CD4-positive, alpha-beta T cell treated with Interleukin-10 for 1 hour (primary cell): ENCODE measurements at places on chromosomes 2 and 18.

DNA sequence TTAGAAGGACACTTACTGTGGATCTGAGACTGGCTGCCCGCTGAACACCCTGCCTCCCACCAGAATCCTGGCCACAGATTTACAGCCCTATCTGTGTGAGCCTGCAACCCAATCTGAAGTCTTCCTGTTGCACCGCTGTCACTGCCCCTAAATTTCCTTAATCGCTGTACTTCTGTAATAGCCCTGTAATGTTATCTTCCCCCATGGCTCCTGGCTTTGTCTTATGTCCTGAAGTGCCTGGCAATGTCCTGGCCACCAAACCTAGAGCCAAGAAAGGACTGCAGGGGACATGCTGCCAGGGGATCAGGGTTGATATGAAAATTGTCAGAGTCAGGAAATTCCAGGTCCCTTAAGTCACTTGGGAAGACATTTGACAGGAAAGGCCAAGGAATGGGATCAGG is 52.7 kb downstream of the FHOD3 start:
- DNase-seq, result no peak

DNA sequence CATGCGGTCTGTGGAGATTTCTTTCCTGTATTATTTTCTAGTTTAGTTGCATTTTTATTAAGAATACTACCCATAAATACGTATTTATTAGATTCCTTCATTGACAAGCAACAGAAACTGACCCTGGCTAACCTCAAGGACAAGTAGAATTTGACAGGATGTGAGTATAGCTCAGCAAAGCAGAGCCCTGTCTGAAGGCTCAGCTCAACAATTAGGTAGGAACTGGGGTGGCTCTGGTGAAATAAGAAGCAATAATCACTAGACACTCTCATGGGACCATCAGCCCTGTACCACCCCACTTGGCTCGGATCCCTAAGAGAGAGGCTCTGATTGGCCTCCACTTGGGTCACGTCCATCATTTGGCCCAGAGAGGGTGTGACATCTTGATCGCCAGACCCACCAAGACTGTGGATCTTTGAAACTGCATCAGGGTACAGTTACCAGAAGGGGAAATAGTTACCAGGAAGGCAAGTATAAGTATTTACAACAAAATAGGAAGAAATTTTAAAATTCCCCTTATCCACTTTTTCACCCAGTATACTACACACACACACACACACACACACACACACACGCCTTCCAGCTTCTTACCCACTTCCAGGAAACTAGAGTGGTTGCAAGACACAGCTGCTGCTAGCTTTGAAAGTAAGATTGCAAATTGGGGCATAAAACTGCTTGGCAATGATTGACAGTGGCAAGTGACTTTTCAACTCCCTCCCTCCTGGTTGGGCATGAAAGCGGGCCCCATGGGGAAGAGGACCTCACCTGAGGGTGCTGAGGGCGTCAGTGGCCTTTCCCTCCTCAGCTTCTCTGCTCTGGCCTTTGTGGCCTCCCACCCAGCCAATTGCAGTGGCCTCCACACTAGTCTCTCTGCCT is 41.8 kb downstream of the KCTD18 start:
- DNase-seq, result peak; percentile 62

DNA sequence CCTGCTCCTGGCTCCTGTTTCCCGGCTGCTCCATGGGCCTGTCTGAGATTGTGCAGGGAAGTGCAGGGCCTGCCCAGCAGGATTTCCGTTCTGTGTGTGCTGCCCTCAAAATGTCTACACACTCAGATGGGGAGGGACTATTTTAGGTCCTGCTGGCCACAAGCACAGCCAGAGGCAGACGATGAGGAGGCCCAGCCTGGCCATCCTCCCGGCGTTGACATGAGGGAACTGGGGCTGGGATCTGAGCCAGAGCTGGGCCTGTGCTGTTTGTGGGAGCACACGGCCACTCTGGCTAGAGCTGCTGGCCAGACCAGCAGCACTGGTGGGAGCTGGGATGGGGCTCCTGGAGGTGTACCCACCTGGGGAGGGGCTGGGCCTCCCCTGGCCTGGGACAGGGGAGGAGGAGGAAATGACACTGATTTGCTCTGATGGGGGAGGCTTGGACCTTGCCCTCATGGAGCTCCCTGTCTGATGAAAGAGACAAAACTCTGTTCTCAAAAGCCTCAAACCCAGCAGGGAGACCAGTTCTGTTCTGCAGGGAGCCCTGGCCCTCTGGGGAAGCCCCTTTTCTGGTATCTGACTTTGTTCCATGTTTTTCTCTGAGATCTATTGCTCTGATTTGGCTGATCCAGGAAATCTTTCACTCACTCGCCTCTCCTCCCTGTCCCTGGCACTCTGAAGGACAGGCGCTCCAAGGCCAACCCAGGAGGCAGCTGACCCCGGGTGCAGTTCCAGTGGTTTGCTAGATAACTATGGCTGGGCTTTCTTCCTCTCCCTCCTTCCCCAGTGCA is 161.8 kb downstream of the DYSF start:
- no peak for DNase-seq

GRCh38 chr2:32632089-32632488 is 4.2 kb downstream of the TTC27 start:
- DNase-seq, result no peak

GRCh38 chr2:136932700-136933099 is 167.4 kb downstream of the THSD7B start:
- DNase-seq, result no peak

DNA sequence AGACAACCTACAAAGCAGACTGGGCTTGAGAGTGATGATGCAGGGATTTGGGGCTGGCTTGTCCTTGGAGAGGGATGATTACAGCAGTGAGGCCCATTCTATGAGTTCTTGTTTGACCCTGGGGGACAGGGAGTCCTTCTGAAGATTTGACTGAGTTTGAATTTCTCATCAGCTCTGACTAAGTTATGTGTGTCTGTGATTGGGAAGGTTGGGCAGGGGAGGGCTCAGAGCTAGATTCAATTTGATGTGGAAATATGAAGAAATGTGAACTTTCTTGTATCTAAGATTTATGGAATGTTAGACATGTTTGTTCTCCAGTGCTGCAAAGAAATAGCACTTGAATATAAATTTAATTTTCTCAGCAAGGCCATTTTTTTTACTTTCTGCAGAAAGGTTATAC is 19.9 kb upstream of the IL1R2 start:
- DNase-seq, result no peak

DNA sequence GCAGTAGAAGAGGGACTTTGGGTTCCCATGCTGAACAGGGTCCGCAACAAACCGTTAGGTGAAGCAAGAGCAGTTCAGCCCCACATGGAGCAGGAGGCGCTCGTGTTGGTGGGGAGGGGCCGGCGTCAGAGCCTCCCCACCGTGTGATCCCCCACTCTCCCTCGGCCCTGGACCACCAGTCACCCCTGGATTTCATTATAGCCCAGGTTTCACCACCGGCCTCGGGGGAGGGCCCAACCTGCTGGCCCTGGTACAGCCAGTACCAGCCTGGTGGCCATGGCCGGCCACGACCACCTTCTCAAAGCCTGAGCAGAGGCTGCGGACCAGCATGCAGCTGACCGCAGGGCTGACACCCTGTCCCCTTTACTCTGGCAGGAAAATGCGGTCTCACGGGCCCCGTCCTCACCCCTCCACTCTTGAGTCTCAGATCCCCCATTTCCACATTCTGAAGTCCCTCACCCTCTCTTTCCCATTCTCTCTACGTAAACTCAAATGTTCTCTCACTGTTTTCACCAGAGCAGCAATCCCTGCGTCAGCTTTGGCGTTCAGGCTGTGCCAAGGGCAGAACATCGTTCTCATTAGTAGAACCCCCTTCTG is 8.6 kb downstream of the MLPH start:
- no peak for DNase-seq

- no peak for DNase-seq
Observed at GRCh38 chr2:63890678-63891077, 49.0 kb downstream of the UGP2 start.

GRCh38 chr2:68943581-68944568 is 8.8 kb downstream of the GKN2 start:
- DNase-seq, result peak; percentile 68

DNA sequence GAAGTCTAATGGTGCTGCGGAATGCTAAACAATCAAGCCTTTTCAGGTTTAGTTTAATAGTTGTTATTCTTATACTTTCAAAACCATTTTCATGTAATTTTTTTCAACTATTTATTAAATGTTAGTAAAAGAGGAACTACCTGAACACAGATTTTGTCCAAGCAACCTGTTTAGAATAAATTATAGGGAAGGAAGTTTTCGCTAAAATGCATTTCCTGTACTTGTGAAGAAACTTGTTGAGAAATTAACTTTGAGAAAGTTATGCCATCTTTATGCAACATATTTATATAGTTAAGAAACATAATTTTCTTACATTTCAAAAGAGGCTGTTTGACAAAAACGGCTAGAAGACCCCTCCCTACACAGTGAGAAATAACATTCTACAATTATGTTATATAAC is 16.6 kb downstream of the MAP4K4 start:
- DNase-seq, result no peak

DNA sequence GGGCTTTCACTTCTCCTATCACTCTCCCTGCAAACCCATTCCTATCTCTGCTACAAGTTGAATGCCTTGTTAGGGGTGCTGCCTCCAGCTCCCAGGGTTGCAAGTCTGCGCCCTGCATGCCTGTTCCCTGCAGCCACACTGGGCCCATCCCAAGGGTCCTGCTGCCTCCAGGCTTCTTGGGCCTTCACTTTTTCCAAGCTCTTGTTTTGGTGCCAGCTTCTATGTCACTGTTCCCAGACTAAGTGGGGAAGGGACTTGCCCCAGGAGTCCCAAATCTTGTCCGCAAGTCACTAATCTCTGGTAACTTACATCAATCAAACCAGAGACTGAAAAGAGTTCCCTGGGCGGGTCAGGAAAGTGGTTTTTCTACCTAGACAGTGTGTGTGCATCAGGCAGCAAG is 65.4 kb downstream of the ZCCHC2 start:
- no peak for DNase-seq

GRCh38 chr18:34871435-34871834 is 161.3 kb downstream of the DTNA start:
- DNase-seq, result no peak

DNA sequence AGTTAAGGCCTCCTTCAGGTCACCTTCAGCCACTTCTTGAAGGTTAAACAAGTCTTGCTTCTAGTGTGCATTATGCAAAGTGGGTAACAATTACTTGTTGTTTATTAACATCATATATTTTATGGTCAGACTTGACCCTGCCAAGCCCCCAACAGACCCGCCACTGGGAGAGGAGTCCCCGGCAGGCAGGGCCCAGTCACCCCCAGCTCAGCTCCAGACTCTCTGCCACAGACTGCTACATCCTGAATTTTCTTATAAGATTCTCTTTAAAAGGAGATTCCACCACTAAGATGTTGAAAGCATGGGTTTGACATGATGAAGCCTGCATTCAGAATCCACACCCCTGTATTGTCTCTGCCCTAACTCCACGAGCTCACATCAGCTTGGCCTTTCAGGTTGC is 174.3 kb upstream of the ARL4C start:
- DNase-seq, result no peak

GRCh38 chr2:60252581-60253150 is 300.8 kb downstream of the BCL11A start:
- DNase-seq, result no peak

DNA sequence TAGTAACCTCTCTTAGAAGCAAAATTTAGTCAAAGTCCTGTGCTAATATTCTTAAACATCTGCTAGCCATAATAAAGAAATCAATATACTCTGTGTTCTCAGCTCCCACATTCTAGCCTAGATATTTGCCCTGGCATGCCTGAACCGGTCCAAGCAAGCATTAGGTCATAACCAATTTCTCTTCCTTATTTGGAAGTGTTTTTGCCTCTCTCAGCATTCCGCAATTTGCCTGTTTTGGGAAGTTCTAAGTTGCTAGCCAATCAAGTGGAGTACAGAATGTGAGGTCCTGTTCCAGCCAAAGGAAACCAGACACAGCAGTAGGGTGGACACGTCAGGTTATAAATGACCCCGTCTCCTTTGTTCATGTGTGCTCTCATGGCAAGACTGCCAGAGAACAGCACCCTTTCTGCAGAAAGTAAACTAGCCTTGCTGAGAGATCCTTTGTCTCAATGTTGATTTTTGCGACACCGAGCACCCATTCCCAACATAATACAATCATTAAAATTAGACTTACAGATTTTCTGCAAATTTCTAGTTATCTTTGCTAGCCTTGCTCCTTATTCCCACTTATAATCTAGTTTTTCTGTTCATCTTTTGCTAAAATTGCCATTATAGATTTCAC is 13.0 kb upstream of the SULT1C4 start:
- no peak for DNase-seq

DNA sequence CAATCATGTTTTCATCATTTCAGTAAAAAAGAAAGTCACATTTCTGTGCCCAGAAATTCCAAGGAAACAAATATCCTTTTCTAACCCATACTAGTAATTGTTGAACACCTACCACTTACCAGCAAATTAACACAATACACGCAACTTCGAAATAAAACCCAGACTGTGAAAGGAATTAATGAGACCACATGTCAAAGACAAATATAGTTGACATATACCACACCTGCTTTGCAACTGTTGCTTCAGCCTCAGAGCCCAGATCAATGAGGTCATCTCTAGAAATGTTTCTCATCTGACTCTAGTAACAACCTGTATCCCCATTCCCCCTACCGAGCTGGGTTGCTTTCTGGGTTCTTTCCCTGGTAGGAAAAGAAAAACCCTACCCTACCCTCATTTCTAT is 52.6 kb downstream of the TRIP12 start:
- no peak for DNase-seq

DNA sequence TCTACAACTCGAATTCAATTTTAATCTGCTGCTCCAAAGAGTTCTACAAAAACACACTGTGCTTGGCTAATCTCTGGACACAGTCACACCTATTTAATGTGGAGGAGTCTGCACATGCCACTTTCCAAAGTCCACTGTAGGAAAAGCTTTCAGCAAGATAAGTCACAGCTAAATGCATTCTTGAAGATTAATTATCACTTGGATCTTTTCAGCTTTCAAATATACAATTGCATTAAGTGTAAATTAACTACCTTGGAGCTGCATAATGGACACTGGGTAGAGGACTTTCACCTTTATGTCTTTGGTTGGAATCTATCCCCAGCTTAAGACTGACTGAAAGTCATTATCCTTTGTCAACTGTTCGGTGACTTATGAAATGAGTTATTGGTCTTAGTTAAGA is 565.1 kb downstream of the PIK3C3 start:
- no peak for DNase-seq

GRCh38 chr2:69644506-69644979 is 1.0 kb upstream of the AAK1 start:
- no peak for DNase-seq

DNA sequence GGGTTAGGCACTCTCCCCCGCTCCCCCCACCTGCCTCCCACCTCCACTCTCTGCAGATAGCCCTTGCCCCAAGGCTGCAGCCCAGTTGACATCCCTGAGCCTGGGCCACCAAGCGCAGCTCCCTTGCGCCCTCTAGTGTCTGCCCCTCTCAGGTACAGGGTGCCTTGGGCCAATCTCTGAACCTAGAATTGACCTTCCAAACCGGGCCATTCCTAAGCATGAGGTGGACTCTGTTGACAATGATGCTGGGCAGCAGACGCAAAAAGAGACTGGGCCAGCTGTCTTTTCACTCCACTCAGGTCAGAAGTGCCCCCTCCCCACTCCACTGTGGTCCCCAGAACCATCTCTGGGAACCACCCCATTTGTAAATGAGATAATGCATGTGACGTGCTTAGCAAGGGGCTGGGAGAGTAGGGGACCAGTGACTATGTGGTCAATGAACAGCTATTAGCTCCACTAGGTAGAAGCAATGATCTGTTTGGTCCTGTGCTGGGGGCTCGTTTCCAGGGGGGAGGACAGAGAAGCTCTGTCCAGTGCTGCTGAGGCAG is 43.3 kb upstream of the PLB1 start:
- DNase-seq, result peak; percentile 77
